NCI-H1930 (cell line): ENCODE measurements at places on chromosomes 3 and 15.

GRCh38 chr3:42702066-42702951, at the start of gene HHATL:
Gene HHATL (minus strand): TSS chr3:42702798. CDS start chr3:42700826, 1,972 bp downstream.
- DNase-seq: no peak

GRCh38 chr3:134149286-134149685, 101.4 kb downstream of the RYK start:
- DNase-seq: no peak

- DNase-seq: no peak
Measured at GRCh38 chr3:117856354-117856753, 1146.8 kb downstream of the TUSC7 start.

- DNase-seq: peak; percentile 32
Measured at GRCh38 chr15:37077623-37078351, 22.6 kb downstream of the MEIS2 start.

- no peak for DNase-seq
Measured at GRCh38 chr3:6791161-6791560, 69.8 kb upstream of the GRM7 start.

GRCh38 chr15:75416584-75416983, 34.9 kb downstream of the SIN3A start:
- no peak for DNase-seq

DNA sequence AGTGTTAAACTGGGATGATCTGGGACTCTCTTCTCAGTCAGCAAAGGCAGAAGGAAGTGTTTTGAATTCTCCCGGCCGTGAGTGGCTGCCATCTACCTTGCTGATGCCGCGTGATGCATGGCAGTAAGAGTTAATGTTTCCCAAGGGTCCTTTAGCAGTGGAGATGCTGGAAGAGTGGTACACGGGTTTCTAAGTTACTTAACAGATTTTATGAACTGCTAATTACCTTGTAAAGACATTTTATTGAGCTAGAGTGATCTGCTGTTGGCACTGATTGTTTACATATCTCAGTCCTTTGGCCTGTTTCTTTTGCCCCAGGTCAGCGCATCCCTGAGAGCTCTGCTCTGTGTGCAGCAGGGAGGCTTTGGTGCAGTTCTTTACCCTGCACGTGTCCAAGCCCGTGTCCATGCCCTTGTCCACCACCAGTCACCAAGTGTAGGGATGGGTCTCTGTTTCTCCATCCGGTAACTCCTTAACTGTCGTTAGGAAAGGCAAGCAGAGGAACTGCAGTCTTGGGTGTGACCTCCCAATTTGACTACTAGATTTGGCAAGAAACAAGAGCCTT, 172.3 kb downstream of the SLCO3A1 start:
- no peak for DNase-seq

- DNase-seq: no peak
Measured at GRCh38 chr3:117752984-117753717, 1043.6 kb downstream of the TUSC7 start.

DNA sequence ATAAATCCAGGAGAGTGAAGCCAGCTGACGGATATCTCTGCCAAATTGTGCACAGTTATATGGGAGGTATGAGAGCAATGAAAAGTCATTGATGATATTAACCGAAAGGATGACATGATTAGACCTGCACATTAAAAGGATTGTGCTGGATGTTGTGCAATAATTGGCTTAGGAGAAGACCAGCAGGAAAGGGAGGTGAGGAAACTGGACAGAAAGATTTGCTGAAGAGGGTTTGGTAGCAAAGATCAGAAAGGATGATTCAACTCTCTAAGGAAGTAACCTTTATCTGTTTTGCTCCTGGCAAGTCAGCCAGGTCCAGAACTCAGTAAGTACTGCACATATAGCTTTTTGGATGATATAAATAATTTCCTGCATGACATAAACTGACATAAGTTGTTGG, 704.7 kb downstream of the GRM7 start:
- DNase-seq: no peak

GRCh38 chr3:79672075-79672474, 95.7 kb downstream of the ROBO1 start:
- no peak for DNase-seq

DNA sequence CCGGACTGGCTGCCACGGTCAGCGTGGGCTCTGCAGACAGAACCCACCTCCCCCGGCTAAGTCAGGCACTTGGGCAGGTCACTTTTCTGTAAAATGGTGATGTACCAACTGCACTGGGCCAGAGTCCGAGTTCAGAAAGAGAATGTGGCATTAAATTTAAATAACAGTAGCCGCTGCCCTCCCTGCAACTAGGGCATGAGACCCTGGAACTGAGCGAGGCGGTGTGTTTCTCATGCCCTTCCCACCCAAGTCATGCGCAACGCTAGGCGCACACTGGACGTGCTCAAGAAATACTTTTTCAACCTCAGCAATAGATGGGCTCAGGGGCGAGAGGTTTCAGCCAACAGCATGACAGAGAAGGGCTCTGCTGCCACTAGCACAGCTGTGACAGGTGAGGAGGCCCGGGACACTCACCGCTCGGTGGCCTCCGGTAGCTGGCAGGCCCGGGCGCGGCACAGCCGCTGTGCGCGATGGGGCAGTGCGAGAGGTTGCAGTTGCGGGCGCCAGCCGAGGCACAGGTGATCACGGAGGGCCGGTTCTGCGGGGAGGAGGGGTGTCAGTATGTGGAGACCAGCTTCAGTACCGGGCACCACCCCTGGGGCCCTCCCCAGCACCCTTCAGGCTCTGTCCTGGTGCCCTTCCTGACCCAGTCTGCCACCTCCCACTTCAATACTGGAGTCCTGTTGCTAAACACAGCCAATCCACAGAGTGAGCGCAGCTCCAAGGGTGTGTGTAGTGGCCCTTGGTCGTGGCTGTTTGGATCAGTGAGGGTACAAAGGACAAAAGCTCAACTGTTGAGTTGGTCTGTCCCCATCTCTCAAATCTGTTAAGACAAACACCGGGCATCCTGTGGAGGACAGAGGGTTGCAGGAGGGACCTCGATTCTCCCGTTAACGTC, 84.5 kb downstream of the VGLL4 start:
- no peak for DNase-seq

DNA sequence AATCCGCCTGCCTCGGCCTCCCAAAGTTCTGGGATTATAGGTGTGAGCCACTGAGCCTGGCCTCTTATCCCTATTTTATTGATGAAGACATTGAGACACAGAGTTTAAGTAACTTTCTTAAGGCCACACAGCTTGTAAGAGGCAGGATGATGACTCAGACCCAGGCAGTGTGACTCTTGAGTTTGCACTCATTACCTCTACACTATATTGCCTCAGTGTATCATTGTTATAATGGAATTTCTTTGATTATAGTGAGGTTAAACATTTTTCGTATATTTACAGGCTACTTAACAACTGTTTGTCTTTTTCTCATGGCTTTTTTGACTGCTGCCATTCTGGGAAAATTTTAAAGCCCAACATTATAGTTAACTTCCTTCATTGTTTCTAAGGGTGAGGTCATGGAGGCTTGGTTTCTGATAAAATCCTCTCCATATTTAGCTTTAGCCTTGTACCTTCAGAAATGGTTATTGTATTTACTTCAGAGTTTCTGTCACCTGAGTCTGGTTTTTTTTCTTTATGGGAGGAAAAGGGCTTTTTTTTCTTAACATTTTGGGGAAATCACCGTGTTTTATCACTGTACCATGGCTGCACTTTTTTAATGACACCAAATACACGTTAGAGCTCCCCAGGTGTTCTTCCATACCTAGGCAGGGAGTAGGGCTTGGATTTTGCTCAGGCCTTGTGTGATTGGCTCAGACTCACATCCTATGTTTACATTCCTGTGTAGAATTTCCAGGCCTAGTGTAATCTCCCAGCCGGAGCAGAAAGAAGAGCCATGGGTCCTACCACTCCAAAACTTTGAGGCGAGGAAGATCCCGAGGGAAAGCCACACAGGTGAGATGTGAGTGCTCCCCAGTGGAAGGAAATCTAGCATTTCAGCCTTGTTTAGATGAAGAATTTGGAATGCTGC, 6.3 kb downstream of the ZNF774 start:
- no peak for DNase-seq

DNA sequence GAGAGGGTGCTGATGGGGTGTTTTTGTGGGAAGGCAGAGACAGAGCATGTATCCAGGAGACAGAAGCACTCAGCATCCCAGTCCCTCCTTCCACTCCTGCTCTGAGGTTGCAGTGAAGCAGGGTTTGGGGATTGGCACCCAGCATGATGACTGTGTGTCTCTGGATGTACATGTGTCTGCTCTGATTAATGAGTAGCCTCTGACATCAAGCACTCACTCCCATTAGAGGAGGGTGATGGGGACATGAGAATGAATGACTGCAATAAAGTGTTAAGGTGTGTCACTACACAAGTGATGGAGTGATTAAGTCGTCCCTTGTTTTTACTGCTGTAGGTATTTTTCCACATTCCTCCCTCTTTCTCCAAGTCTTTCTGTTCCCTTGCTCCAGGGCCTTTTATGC, 9.6 kb upstream of the MYZAP start:
- DNase-seq: no peak

- no peak for DNase-seq
Measured at GRCh38 chr15:51229907-51230330, 108.5 kb downstream of the CYP19A1 start.

- no peak for DNase-seq
Measured at GRCh38 chr15:87669846-87670245, 586.7 kb downstream of the NTRK3 start.

GRCh38 chr3:48716508-48716981, 476 bp downstream of the IP6K2 start:
- no peak for DNase-seq

GRCh38 chr3:98765721-98766120, 2.6 kb downstream of the ST3GAL6 start:
- no peak for DNase-seq

DNA sequence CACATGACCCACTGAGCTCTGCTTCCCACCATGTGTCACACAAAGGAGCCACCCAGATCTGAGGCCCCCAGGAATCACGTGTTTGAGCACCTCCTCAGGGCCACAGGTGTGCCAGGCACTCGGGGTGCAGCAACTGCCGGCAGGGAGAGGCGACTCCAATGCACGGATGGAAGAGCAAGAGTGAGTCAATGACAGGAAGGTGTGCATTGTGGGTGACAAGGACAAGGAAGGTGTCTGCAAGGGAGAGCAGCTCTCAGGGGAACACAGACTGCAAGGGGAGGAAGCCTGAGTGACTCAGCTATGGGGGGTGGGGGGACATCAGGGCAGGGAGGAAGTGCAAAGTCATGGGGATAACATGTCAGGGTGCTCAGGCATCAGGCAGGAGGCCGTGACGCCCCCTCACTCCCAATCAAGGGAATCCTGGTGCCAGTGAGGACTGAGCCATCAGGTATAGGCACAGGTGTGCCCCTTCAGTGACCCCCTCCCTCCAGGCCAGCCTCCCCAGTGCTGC, 67.4 kb downstream of the NUP210 start:
- DNase-seq: no peak
